Lower leg skin (tissue), 4 donors: ENCODE measurements at places on chromosomes 5 and 9. TPM values are rescaled to one million over a fixed set of nuclear protein-coding genes. Genes with fewer than 3 reads are reported as not detected.

Gene RNF180
- 13.9 TPM for total RNA-seq

Gene SHLD3
- total RNA-seq = 3.0 TPM

Gene TSSK1B
- total RNA-seq = 0.54 TPM

Gene STC2
- 3.2 TPM for total RNA-seq

Gene ORM2
- total RNA-seq = not detected

Gene ADRB2
- 43.2 TPM for total RNA-seq
